ENCODE measurements at places on chromosomes 7 and 10.

DNA sequence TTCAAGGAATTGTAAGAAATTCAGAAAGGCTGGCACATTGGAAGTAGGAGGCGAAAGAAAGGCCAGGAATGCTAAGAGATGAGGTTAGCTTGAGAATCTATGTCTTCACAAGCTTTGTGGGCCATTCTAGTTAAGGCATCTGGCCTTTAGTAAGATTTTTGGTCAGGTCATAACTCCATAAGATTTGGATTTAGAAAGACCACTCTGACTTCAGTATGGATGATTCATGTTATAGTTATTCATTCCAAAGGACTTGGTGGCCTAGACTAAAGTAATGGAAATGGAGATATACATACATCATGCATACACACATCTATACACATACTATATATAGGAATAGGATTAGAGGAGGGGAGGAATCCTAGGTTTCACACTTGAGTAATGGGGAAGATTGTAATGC lies 77.5 kb downstream of the SEPTIN7 start:
- no peak for DNase-seq

- no peak for DNase-seq
Measured at GRCh38 chr7:24964191-24964590, 15.8 kb downstream of the OSBPL3 start.

GRCh38 chr7:149295481-149295850 lies 33.5 kb downstream of the ZNF783 start:
- DNase-seq = no peak

DNA sequence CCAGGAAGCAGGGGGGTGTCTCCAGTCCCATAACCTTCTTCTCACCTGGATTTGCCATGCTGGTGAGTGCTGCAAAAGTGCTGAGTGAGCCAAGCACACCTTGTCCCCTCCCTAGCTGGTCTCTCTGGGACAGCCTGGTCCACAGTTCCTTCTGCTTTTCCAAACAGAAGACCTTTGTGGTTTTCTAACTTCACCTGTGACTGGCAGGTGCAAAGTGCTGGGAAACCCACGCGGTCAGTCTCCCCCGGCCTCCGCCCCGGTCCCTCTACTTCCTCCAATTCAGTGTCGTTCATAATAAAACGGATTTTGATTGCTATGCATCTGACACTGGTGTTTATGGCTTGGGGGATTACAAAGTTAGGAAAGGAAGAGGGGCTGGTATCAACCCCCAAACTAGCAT lies 37.1 kb downstream of the RBAK start:
- DNase-seq = no peak

DNA sequence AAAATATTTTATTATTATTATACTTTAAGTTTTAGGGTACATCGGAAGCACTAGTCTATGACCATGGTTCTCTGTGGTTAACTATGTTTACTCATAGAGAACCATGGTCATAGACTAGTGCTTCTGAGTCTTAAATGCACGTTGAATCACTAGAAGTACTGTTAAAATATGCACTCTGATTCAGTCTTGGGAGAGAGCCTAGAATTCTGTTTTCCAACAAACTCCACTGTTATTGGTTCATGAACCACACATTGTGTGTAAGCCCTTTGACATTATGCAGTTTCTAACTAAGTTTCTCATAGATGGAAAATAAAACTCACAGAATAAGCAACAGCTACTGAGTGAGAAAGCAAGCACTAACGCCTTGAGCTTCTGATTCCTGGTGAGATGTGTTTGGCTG lies 1120.6 kb downstream of the SORCS1 start:
- DNase-seq = no peak

- DNase-seq = no peak
Measured at GRCh38 chr10:30702860-30703259, 73.3 kb upstream of the LYZL2 start.

DNA sequence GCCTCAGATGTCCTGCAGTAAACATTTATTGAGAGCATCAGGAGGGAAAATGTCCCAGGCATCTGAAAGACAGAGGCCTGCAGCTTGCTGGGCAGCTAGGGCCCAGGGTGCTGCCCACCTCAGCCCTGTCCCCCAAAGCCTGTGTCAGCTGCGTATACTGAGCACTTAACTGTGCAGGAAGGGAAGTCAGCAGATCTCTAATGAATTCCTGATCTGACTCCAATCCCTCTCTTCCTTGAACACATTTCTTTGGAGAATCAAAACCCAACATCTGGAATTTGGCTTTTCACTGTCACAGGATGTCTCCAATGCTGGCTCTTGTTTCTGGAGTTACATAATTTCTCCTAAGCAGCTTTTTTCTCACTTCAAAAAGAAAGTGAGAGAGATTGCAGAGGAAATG lies 364.7 kb upstream of the NFE2L3 start:
- no peak for DNase-seq

- DNase-seq = no peak
Measured at GRCh38 chr7:117716707-117717299, 156.4 kb downstream of the CTTNBP2 start.

DNA sequence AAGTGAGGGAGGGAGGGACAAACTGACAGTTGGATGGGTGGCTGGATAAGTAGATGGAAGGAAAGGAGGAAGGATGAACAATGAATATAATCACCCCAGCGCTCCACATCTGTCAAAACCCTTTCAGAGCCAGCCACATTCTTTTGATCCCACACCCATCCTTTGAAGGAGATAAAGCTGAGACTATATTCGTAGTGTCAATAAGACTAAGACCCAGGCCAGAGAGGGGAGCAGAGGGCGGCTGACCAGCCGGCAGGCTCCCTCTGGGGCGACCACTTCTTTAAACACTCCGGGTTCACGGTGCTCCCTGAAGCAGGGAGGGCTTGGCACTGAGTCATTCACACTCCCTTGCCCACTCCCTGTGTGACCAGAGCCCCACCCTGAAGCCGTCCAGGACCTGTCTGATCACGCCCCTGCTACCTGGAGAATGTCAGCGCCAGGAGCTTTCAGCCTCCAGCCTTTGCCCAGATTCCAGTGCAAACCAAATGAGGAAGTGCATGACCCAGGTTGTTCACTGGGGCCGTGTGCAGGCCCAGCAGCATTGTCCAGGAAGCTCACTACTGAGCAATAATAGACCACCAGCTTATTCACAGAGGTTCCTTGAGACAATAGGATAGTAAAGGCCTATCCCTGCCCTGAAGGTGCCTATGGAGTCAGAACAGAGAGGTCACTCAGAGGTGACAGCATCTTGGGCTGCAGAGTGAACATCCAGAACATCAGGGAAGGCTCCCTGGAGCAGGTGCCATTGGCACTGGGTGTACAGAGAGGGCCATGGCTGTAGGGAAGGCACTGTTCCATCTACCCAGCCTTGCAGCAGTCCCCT lies 34.4 kb downstream of the UNC5B start:
- no peak for DNase-seq

- no peak for DNase-seq
Measured at GRCh38 chr7:110921595-110922151, 169.3 kb upstream of the LRRN3 start.

DNA sequence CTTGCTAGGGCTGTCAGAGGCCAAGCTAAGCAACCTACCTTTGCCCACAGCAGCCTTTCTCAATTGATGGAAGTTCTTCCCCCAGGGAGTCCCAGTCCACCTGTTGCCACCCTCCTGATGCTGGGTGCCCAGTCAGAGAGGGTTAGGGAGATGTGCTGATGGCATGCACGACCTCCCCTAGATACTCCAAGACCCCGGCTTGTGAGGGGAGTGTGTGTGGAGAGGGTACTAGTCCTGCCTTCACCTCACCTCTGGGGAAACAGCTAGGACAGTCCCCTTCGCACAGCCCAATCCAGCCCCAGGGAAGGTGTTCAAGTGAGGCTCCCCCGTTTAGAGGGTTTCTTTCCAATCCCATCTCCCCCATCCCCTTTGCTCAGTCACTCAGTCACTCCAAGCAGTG lies 1.3 kb upstream of the UNC5B start:
- DNase-seq = no peak

- DNase-seq = no peak
Measured at GRCh38 chr7:102152672-102153598, 133.7 kb upstream of the SH2B2 start.

GRCh38 chr10:18685555-18685954 lies 26.3 kb downstream of the ARL5B start:
- no peak for DNase-seq

DNA sequence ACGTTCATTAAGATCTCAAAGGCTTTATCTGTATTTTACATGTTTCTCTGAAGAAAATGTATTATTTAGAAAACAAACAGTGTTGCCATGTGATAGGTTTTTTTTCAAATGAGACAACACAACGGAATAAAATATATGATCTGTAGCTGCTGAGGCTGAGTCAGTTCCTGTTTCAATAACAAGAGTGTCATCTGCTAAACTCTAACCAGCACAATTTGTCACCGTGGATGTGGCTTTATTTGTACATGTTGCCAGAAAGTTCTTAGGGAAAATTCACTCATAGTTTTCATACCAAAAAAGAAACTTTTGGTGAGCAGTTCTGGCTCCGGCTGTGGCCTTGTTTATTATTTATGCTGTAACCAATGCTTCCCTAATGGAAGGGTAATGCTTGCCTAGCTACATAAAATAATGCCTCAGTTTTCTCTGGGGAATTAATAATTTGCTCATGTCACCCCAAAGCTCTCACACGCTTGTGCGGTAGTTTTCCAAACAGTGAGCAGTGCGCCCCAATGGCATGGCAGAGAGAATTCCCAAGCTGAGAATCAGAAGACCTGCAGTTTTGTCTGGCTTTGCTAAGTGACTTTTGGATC lies 20.3 kb upstream of the KLF6 start:
- no peak for DNase-seq

GRCh38 chr10:114266521-114266920 lies 27.5 kb downstream of the VWA2 start:
- no peak for DNase-seq

- DNase-seq = no peak
Measured at GRCh38 chr10:71090801-71091200, 121.6 kb upstream of the UNC5B start.

DNA sequence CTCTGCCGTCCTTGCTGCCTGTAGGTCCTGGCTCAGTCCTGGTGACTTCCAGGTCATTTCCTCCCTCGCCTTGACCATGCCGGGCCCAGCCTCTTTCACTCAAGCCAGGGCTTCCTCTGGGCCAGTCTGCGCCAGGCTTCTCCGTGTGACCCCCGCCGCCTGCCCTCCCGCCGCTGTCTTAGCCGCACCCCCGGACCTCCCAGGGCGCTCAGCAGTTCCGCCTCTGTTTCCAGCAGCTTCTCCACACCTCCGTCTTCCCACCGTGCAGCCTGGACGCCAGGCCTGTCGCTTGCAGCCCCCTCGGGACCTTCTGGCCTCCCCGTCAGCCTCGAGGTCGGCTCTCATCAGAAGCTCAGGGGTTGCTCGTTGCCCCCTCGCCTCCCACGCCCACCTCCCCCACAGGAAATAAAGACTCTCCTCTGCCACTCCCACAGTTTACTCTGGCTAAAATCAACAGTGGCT lies 123.0 kb upstream of the FZD8 start:
- DNase-seq = peak; percentile 52

DNA sequence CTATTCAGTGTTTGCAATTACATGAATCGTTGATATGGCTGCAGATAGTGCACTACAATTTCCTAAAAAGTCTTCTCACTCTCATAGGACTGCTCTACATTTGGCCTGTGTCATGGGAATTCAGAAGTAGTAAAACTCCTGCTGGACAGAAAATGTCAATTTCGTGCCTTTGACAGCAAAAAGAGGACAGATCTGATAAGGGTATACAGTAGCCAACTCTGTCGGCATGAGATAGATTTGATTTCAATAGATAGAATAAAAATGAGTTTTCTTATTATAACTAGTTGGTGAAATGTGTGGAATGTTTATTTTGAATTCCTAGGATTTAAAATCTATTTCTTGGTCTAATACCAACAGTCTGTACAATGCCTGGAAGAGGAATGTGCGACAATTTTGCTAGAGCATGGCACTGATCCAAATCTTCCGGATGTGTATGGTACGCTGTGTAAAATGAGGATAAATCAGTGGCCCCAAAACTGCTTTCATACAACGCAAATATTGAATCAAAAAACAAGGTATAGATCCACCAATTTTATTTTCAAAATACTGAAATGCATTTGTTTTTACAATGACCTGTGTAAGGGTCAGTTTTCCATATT lies 133.5 kb upstream of the CDK13 start:
- no peak for DNase-seq

DNA sequence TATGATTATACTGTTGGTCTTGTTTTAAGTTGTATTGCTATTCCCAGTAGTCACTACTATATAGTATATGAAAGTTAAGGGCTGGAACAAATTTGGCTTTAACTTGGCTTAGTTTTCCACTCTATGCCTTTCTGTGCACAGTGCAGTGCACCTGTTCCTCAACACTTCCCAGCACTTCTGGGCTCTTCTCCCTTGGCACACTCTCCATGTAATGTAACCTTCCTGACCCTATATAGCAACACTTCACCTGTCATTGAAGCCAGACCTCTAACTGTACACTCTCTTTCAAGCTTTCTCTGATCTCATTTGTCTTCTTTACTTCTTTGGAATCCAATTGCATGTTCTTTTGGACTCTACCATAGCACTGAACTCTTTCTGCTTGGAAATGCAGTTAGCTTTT lies 83.9 kb upstream of the SMIM30 start:
- no peak for DNase-seq

DNA sequence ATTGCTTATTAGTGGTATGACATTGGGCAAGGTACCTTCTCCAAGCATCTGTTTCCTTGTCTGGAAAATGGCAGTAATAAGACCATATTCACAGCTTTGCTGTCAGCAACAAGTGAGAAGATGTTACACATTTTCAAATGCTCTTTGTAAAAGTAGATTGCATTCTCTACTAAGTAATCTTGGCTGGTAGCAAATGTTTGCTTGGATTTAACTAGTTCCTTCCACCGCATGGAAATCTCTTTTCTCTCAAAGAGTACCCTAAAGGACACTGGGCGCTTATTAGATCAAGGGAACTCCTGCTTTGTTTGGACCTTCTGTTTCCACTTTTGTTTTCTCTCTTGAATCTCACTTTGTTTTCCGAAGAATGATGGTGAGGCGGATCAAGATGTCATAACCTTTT lies 185.2 kb upstream of the BMPER start:
- DNase-seq = no peak

DNA sequence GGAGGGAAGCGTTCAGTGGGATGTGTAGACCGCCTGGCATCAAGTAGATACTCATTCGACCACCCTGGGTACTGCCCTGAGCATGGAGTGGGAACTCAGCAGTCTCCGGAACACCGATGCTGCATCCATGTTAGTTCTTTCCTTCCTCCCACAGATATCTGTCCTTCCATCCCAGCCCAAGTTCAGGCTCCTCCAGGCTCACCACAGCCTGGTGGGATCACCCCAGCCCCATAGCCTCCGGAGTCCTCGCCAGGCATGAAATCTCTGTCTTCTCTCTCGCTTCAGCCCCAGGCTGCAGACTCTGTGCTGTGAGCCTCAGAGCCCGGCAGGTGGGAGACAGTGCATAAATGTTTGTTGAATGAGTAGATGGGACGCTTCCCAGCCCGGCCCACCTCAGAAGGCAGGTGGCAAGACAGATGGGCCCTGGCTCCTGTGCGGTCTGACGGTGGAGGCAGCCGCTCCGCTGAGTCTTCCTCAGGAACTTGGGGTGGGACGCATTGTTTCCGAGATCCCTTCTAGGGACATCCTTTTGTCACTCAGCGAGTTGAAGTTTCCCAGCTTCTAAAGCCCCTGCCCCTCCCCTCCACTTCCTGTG lies 42.9 kb downstream of the ELFN1 start:
- no peak for DNase-seq
